ENCODE measurements at places on chromosomes 6 and 20. TPM values are rescaled to one million over a fixed set of nuclear protein-coding genes. Genes with fewer than 3 reads are reported as not detected.

DNA sequence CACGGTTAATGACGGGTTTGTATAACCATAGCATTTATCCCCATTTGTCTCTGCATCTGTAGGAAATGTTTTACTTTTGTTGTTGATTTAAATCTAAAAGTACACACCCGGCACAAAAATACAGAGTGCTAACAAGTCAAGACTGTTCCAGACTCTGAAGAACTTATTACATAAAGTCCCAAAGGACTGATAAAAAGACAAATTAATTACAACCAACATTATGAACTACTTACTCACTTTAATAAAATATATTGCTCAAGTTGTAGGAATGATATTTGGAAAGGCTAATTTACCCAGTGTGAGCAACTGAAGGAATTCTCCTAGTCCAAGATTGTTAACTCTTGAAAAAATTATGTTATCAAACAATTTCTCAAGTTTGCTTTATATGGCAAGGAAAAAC is 115.6 kb downstream of the KIF13A start:
- no peak for DNase-seq

- no peak for DNase-seq
Measured at GRCh38 chr6:74166849-74167248, 470.8 kb downstream of the CD109 start.

GRCh38 chr20:53654932-53655624 is 61.4 kb upstream of the ZNF217 start:
- no peak for DNase-seq

DNA sequence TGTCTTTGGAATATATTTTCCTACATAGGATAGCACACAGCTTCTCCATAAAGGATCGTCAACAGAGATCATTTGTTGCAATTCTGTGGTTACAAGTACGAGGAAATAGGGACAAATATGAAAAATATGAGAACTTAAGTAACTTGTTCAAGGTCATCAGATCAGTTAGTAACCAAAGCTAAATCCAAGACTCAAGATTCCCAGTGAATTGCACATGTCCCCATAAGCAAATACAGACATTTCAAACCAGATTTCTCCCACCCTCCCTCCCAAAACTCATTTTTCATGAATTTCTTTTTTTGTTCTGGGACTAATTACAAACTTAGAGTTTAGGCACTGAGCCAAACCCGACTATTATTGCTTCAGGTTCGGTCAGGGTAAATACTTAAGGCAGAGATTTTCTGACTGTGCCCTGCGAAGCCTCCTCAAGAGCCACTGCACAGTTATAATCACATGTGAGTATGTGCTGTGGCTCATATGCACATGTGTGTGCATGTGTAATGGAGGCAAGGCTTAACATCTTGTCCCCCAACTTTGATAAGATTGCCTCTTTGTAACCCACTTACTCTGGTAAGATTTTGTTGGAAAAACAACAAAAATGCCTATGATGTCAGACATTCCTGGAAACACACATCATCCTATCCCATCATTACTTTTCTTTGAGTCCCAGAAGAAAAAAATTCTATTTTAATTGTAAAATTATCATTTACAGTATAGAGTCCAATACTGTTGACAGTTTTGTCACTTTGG is 216.2 kb downstream of the CD83 start:
- DNase-seq: no peak

ECT2L gene
- not detected for total RNA-seq

PCSK2 gene
- not detected for total RNA-seq

GRCh38 chr6:134182528-134182927 is 130.1 kb upstream of the SLC2A12 start:
- DNase-seq: no peak

ALDH5A1 gene
- total RNA-seq: 15.9 TPM

DNA sequence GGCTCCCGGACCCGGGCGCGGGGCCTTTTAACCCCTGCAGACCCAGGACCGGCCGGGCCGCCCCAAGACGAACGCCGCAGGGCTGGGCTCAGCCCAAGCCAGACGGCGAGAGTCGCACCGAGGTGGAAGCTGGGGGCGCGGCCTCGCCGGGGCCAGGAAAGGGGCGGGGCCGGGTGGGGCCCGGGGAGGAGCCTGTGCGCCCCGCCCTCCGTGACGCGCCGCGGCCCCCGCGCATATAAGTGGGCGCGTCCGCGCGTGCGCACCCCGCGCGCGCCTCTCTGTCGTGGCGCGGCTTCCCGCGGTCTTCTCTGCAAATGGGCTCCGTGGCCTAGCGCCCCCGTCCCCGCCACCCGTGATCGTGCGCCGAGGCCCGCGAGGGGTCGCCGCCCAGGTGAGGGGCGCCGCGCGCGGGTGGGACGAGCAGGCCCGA is at the start of gene PPDPF:
Gene PPDPF (plus strand): TSS at position 262 of the 430 bp plus-strand sequence. CDS start 544 bp downstream, outside the sequence.
- peak; percentile 84 for DNase-seq

CFB gene
- 0.29 TPM for total RNA-seq

DNA sequence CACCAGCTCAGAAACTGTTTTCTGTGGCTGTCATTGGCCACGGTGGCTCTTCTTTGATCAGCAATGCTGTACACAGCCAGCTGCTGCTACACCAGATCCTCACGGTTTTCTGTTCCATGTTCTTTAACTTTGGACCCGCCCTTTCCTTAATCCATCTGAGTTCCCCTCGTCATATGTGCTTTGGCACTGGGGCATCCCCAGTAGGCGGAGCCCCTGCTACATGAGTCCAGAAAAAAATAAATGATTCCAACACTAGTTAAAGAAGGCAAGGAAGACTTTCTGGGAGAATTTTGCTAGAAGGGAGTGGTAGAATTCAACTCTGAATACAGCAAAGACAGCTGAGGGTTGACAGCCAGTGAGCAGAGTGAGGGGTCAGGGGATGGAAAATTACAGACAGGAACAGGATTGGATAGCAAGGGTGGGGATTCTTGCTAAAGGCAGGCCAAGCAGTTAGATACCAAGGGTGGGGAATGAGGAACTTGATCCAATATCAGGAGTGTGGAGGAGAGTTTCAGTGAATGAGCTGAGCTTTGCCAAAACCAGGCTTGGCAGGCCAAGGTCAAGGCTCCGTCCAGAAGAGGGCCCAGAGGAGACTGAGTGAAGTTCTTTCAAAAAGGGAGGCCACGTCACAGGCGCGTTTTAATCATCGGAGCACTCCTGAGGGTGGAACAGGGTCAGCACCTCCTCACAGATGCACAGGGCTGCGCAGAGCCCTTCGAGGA is 391.8 kb downstream of the CDH4 start:
- DNase-seq: no peak

- no peak for DNase-seq
Measured at GRCh38 chr6:143014764-143015163, 45.9 kb upstream of the AIG1 start.

OXT gene
- total RNA-seq: not detected

DNA sequence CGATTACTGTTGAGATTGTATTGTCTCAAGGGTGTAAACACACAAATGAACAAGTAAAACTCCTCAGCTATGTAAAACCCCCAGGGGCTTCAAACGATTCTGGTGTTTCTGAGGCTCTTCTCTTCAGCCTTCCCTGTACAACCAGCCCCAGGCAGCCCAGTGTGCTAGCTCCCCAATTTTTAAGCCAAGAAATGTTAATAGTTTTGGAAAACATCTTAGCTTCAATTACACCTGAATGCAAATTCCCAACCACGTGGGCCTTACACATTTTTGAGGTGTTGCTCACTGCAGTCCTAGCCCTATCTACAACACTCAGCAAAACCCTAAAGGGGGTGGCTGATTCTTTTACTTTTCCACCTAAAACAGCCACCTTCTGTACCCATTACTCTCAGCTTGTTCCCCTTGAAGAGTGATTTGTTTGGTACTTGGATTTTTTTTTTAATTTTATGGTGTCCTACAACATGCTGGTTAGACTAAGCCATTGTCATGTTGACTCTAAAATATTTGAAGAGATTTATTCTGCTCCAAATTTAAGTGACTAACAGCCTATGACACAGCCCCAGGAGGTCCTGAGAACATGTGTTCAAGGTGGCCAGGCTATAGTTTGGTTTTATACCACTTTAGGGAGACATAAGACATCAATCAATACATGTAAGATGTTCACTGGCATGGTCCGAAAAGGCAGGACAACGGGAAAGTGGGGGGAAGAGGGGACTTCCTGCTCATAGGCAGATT is 48.7 kb downstream of the ADAT2 start:
- DNase-seq: no peak

GRCh38 chr6:30480536-30481156 is 8.7 kb upstream of the HLA-E start:
- DNase-seq: no peak

ZSCAN26 gene
- 17.8 TPM for total RNA-seq

DNA sequence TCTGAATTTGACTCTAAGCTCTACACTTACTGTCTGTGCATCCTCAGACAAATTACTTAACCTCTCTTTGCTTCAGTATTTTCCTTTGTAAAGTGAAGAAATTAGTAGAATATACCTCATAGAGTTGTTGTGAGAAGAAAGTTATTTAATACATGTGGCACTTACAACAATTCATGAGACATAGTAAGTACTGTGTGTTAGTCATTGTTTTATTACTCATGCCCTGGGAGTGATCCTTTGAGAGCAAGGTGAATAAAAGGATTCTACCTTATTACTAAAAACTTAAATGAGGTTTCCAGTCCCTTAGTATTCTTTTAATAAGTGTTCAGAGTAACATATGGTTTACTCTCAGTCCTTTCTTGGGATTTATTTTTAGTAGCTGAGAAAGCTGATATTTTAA is 233.6 kb upstream of the MAP3K7 start:
- DNase-seq: no peak

GRCh38 chr6:27966044-27966443 is 9.0 kb downstream of the OR2B6 start:
- DNase-seq: no peak

Measured in activated B cell treated with CpG ODN at 0.5 μM for 24 hours (primary cell).